ENCODE measurements at places on chromosomes 5 and 9.

DNA sequence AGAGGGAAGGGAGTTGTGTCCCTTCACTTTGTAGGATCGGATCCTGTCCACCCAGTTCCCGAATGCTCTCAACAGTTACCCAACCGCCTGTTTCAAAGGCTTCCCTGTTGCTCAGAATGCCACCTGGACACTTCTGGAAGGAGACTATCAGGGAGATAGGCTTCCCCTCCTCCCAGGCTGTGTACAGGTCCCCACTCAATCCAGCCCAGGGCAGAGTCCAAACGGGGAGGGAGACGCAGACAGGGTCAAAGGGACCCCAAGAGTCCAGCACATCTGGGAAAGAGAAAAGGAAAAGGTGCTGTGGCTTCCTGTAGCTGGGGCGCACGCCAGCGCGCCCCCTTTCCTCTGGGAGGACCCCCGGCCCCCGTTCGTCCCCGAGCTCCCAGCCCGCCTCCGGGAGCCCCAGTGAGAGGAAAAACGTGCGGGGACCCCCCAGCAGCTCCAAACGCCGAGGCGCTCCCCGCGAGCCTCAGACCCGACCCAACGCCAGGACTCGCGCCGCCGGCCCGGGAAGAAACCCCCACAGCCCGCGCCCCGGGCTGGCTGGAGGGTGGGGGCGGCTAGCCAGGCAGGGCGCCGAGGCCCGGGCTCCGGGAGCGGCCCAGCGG, 640 bp downstream of the SURF4 start:
- DNase-seq, result no peak

DNA sequence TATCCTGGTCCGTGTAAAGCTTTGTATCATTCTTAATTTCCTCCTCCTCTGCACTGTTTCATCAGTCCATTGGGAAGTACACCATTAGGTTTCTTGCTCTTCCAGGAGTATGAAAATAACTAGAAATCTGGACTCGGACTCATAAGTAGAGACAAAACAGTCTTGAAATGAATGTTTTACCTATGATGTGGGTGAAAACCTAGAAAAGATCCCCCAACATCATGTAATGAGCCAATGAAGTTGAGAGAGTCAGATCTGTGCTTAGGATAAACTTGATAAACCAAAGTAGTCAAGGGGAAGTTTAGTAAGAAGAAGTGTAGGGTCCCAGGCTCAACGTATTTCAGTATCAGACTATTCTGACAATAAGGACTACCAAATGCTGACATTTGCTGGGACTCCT, 25.2 kb downstream of the ZNF366 start:
- no peak for DNase-seq

DNA sequence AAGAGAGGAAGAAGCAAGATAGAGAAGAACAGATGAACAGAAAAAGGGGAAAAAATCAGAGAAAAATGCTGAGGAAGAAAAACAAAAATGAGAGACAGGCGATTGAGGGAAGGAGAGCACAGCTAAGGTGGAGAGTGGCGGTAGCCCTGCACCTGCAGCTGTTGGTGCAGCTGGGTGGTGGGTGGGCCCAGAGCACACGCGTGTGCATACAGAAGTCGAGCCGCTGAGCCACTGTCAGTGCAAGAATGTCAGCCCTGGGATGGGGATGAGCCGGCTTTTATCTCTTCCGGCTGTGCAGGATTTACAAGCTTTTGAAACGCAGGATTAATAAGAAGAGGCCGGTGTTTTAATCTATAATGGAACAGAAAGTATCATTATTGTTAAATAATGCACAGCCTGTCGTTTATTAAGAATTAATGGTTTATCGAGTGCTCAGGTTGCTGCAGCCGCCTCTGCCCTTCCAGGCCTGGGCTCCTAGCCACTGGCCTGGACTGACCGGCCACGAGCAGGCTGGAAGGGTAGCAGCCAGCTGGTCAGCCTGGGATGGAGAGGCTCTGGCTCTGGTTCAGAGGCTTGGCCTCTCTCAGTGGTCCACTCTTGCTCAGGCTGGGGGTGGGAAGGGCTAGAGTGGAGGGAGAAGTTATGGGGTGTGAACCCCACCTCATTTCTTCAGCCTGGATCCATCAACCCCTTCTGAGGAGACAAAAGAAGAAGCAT, 68.7 kb downstream of the PCDH1 start:
- DNase-seq, result no peak

- DNase-seq, result no peak
Observed at GRCh38 chr9:3992924-3993323, 306.9 kb downstream of the GLIS3 start.

GRCh38 chr5:43711496-43711895, 108.5 kb downstream of the NNT start:
- DNase-seq, result no peak

- no peak for DNase-seq
Observed at GRCh38 chr5:1661831-1662558, 137.6 kb downstream of the MRPL36 start.

DNA sequence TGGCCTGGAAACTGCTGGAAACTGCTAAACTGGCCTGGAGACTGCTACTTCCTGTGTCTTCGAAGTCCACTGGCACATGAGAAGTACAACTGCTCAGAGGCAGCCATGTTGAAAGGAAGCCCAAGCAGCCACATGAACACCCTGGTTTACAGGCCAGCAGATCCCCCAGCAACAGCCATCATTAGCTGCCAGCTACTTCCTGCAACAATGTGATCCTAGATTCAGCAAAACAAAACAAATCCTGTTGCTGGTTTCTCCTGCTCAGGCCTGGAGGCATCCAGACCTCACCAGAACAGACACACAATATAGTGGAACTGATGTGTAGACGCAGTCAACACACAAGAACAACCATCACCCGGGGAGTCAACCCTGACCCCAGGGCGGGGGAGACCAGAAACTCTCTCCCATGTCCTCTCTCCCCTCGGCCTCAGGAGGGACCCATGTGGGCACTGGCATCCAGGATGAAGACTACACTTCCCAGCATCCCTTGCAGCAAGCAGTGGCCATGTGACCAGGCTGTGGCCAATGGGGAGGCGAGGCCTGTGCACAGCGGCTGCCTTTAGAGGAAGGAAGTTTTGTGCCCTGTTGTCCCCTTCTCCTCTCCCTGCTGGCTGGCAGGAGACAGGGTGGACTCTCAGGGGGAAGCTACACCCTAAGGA, 9.2 kb upstream of the LCN15 start:
- no peak for DNase-seq

DNA sequence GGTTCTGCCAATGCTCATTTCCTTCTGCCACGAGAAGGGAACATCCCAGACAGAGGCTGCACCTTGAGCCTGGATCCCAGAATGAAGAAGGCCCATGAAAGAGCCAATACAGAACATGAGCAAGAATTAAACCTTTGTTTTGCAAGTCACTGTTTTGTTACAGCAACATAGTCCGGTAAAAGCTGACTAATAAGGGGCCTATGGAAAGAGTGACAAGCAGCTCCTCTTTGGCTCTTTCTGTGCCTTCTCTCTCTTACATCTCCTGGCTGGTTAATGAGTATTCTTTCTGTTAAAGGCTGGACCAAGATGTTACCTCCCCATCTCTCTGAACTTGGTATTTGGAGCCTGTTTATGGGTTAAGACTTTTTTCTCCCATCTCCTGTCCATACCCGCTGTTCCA, 10.8 kb downstream of the GFRA3 start:
- no peak for DNase-seq

- DNase-seq, result no peak
Observed at GRCh38 chr5:154000703-154001102, 38.0 kb downstream of the FAM114A2 start.

DNA sequence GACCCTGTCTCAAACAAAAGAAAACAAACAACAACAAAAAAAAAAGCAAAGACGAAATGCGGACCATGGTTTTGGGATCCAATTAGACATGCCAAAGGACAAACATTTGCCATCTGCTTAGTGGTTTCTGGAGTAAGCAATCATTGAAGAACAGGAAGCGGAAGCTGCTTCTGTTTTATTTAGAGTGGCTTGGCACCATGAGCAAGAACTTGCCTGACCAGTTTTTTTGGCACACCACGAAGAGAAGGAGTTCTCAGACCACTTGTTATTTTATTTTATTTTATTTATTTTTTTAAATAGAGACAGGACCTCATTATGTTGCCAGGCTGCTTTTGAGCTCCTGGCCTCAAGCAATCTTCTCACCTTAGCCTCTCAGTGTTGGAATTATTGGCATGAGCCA, 17.0 kb downstream of the BTF3 start:
- DNase-seq, result no peak

DNA sequence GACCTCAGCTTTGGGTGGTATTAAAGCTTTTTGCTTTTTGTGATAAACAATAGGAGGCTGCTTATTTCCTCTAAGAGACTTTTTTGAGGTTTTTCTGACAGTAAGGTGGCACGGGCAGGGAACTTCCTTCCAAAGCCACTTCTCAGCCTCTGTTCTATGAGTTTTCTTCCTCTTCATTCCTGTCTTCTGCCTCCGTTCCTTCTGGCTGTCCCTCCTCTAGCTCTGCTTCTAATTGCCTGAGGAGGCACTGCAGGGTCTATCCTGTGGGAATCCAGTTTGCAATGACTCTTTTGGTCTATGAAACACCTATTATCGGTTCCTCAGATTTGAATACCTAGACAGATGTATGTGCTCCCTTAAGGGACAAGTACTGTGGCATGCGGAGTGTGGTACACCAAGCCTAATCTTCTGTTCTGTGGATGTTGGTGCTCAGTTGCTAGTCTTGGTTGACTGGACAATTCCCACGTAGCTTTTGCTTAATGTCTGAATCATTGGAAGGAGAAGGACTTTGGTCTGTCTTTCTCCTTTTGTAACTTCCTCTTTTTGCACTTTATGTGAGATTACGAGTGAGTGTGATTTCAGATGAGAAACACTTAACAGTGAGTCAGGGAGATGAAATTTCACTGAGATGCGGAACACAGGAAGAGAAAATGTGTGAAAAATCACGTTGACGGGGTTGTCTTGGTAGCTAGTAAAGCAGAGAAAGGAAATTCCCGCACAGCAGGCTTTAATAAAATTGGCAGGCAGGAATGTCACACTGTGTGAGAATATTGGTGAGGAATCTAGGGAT, 305.2 kb downstream of the EFNA5 start:
- DNase-seq, result no peak

- no peak for DNase-seq
Observed at GRCh38 chr5:131316026-131316425, 52.2 kb downstream of the CDC42SE2 start.

- DNase-seq, result no peak
Observed at GRCh38 chr5:135450336-135450735, 1.8 kb downstream of the TIFAB start.

- DNase-seq, result no peak
Observed at GRCh38 chr5:17182981-17183380, 34.5 kb upstream of the BASP1 start.

- DNase-seq, result no peak
Observed at GRCh38 chr9:68871236-68871635, 142.7 kb downstream of the PRKACG start.

DNA sequence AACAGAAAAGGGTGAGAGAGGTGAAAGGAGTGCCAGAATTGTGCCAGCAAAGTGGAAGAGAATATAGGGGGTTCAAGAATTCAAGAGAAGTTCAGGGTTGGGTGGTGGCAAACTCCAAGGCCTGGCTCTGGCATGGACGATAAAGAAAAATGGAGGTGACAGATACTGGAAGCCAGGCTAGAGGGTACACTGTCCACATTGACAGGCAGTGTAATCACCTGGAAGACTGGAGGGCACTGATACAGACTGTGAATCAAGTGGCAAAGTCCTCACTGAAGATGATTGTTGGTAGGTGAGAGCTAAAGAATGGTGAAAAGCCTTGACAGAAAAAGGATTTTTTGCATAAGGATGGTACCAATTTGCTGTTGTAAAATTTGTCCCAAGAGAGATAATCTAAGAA, 7.1 kb downstream of the SAR1B start:
- no peak for DNase-seq

GRCh38 chr5:179187229-179187678, 127.1 kb downstream of the ZNF354C start:
- no peak for DNase-seq

Measured in activated CD4-positive, CD25-positive, alpha-beta regulatory T cell (primary cell).